Motor neuron (in vitro differentiated cells): ENCODE measurements at places on chromosomes 6 and 20. TPM values are rescaled to one million over a fixed set of nuclear protein-coding genes. Genes with fewer than 3 reads are reported as not detected.
A peak's percentile ranks its signal among the peaks of the same experiment; 100 is the strongest.

Gene TSPO2
- not detected in 2 replicates for total RNA-seq

Gene VSX1
- total RNA-seq = 0.16 and 0.25 TPM in 2 replicates

Gene RNF182
- 4.4 and 4.9 TPM in 2 replicates for total RNA-seq

Gene C20orf202
- total RNA-seq = not detected in 2 replicates

Gene SCRT2
- total RNA-seq = 6.9 and 7.0 TPM in 2 replicates

Gene PROKR2
- not detected in 2 replicates for total RNA-seq

Gene EPB41L2
- total RNA-seq = 45.7 and 87.8 TPM in 2 replicates

Gene SLC22A2
- 0.66 and 1.1 TPM in 2 replicates for total RNA-seq

GRCh38 chr6:22642254-22642653 lies 72.9 kb downstream of the HDGFL1 start:
- no peak for ATAC-seq

GRCh38 chr6:168408504-168409136 lies 32.4 kb upstream of the SMOC2 start:
- ATAC-seq = no peak

- no peak for ATAC-seq
These were observed 197.1 kb upstream of the PLN start for GRCh38 chr6:118350881-118351430.

DNA sequence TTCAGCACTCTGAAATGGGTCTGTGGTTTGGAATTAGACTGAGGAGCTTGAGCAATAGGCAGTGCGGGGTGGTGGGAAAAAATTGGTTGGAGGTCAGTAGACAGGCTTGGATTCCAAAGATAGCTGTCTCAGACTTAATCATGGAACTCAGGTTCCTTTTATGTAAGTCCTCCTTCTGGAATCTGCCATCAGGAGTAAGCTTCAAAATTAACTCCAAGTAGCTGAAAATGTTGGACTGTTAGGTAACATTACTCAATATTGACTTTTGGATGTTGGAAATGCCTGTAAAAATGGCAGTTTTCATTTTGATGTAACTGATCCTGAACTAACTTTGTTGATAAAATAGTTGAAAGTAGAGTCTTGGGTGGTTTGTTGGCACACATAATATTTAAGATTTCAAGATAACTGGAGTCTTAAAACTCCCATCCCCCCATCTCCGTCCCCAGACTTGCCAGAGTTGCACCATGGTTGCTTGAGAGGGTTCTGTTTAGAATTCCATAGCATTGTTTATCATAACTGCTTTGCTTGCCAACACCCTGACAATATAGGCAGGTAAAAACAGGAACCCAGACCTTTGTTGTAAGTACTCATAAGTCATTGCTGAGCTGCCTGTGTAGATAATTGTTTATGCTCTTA lies 83.0 kb downstream of the PHF20 start:
- no peak for ATAC-seq

DNA sequence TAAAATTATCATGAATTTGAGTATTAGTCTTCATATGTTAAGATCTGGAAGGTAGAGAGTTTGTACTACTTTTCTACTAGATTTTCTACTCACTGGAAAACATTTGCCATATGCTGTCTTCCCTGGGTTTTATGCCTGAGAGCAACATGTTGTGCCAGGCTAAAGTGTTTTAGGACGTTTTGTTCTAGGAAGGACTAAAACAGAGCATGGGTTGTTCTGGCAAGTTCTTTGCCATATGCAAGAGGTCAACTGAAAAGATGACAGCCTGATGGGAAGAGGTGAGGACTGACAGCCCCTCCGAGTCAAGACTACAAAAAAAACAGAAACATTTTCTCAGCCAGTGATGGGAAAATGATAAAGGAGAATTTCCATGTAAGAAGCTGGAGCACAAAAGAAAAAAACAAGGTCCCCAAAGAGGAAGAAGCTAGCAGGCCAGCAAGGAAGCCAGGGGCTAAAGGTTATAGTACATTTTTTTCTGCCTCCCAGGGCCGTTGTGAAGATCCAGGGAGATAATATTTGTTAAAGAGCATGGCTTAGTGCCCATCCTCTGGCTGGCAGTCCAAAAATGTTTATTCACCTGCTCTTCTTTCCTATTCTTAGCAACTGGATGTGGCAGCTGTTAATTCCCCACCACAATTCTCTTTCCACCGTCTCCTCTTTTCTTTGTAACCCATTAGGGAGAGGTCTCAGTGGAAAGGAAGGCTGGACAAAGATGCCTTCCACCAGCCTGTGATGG lies 7.8 kb downstream of the SCGN start:
- ATAC-seq = no peak

- ATAC-seq = no peak
These were observed 154.9 kb upstream of the BMP2 start for GRCh38 chr20:6612606-6612923.

DNA sequence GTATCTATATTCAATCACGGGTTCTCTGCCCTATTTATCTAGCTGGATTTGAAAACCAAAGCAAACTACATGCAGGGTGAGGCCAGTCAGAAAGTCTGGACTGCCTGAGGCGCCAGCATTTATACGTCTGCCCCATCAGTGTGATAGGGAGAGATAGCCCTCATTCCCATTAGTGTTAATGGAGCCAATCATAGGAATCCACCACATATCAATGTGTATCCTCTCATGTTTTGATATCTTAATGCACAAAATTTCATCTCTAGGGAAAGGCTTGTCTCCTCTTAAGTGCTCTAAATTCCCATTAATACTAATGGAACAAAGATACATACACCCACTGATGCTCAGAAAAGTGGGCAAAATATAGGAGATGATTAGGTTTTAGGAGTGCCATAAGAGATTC lies 376.2 kb downstream of the BTBD3 start:
- ATAC-seq = no peak

DNA sequence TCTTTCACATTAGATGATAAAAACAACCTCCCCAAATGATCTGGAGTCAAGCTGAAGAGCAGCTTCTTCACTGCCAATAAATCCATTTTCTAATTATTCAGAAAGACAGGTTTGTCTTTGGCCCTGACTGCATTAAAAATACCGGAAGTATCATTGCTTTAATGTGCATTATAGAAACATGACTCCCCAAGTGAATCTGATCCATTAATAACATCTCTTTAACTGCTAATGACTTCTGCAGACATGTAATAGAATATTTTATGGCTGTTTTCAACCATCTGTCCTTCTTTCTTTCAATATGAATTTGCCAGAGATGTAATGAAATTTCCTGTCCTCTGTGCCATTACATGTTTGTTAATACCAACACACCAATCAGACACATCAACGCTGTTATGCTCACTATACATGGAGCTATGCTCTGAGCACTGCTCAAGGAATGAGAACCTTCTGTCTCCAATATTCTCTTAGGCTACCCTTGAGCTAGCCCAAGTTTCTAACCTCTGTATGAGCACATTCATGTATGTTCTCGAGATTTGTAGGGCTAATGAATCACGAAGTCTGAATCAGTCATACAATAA lies 87.8 kb downstream of the LYRM4 start:
- ATAC-seq = peak; percentile 57

DNA sequence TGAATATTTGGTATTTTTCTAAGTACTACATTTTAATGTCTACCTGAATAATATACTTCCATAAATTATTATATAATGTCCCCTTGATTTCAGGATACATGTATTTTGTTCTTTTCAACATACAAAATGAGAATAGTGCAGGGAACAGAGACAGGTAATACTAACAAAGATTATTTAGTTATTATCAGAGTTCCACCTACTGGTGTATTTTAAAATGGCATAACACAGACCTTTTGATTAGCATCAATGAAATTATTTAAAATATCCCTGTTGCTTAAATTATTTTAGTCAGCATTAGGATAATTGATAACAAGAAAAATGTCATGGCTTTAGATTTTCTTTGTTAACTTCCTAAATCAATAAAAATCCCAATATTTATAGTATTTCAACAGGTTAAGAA lies 184.0 kb downstream of the PRDM13 start:
- ATAC-seq = no peak

GRCh38 chr6:20605581-20605980 lies 71.3 kb downstream of the CDKAL1 start:
- ATAC-seq = no peak

DNA sequence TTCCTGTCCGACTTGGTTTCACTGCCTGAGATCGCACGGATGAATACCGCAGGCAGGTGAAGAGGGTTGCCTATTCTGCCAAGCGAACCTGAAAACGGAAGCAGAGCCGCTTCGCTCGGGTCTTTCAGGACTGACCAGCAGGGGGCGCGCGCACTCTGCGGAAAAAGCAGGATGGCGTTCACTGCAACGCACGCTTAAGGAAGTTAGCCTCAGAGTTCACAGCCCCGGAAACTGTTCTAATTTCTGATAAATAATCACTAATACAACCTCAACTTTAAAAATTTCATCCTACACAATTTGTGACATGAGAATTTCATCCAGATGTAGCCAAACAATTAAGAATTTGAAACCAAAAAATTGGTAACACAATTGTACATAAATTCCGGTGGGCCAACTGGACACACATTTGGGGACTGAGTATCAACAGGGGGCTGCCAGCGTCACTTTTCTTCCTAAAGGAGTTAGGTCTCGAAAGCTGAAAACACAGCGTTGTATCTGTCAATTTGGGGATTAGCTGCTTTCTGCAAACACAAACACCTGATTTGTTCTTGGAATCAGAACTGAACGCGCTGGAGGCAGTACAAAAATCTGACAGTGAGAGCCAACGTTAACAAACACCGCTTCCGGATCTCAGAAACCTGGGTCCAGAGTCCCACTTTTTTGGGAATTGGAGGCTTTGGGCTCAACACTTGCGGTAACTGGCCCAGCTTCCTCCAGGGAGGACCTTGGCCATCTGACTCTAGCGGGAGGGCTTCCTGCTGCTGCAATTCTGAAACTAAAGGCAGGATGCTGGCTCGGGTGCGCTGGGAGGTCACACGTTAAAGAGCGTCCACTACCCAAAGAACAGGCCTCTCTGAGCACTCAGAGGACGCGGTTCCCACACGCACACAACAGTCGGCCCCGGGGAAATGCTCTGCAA lies 8.8 kb downstream of the PXDC1 start:
- peak; percentile 22 for ATAC-seq

GRCh38 chr6:76835293-76835692 lies 628.0 kb downstream of the HTR1B start:
- no peak for ATAC-seq

DNA sequence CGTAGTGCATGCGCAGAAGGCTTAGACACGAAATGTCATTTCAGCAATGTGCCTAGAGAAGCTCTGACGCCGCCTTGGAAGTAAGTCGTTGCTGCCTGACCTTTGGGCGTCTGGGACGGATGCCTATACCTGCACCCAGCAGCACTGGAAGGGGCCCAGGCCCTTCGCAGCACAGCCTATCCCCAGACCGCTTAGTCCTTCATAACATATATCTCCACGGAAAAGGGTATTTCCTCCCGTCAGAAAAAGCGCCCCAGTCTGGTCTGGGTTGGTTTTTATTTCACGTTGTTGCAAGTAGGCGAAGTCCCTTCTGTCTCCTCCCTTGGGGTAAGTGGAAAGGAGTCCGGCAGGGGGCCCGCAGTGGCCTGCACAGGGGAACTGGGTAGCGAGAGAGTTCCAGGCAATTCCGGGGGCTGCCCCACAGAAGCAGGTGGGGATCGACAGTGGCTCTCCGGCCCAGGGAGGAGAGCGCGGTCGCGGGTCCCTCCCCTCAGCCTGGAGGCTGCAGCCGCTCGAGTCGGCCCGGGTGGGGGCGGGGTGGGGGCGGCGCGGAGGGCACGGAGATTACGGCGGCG lies 559 bp upstream of the EYA4 start:
- ATAC-seq = peak; percentile 77
